ENCODE measurements at places on chromosomes 7 and 10. TPM values are rescaled to one million over a fixed set of nuclear protein-coding genes. Genes with fewer than 3 reads are reported as not detected.

The GATA3 gene
- 0.46 TPM for total RNA-seq

- no peak overlapping the region for H3K27ac ChIP-seq
- no peaks in the 10 kb centered on the region for H3K36me3 ChIP-seq
- H3K4me3 ChIP-seq = no peak overlapping the region
- H3K4me1 ChIP-seq = no peaks in the 10 kb centered on the region
- DNase-seq = no peak
Observed at GRCh38 chr10:62852961-62853702, 37.0 kb upstream of the EGR2 start.

DNA sequence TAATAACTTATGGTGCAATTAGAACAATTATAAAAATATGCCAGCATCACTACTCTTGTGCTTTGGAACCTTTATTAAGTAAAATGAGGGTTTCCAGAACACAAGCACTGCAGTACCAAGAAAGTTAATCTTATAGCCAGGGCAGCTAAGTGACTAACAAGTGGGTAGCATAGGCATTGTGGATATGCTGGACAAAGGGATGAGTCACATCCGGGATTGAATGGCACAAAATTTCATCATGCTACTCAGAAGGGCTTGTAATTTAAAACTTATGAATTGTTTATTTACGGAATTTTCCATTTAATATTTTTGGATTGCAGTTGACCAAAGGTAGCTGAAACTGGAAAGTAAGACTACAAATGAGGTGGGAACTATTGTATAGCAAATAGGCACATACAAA lies 250.6 kb downstream of the C7orf25 start:
- no peak overlapping the region for H3K4me3 ChIP-seq
- no peaks in the 10 kb centered on the region for H3K27me3 ChIP-seq
- no peaks in the 10 kb centered on the region for H3K4me1 ChIP-seq
- no peaks in the 10 kb centered on the region for H3K36me3 ChIP-seq
- peak; percentile 10 for DNase-seq

- no peak for DNase-seq
- no peaks in the 10 kb centered on the region for H3K36me3 ChIP-seq
- peak overlapping the region; percentile 97 for H3K27ac ChIP-seq
Observed at GRCh38 chr7:114084002-114084471, 165.2 kb upstream of the PPP1R3A start.

DNA sequence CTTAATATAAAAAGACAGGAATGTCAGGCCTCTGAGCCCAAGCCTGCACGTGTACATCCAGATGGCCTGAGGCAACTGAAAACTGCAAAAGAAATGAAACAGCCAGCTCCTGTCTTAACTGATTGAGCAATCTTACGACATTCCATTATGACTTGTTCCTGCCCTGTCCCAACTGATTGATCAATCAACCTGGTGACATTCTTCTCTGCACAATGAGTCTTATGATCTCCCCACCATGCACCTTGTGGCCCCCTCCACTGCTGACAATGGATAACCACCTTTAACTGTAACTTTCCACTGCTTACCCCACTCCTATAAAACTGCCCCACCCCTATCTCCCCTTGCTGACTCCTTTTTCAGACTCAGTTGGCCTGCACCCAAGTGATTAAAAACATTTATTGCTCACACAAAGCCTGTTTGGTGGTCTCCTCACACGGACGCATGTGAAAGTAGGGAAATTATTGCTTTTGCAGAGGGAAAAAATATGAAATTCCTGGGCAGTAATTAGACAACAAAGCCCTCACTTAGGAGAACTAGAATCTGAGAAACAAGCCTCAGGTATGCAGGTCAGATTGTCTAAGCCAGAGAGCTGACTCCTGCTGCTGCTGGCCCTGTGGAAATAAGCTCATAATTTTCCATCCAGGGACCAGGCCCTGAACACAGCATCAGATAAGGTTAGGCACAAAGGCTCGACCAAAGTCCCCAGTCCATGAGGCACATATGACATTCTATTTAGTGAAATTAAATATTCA lies 5.3 kb downstream of the CYP3A7 start:
- H3K36me3 ChIP-seq = no peaks in the 10 kb centered on the region
- no peaks in the 10 kb centered on the region for H3K4me1 ChIP-seq
- no peak overlapping the region for H3K27ac ChIP-seq
- DNase-seq = no peak
- H3K4me3 ChIP-seq = no peak overlapping the region

Data from esophagus muscularis mucosa (tissue), 4 donors.